ENCODE measurements at places on chromosomes 5 and 9.
A peak's percentile ranks its signal among the peaks of the same experiment; 100 is the strongest.

GRCh38 chr5:90802474-90803317 lies 244.1 kb downstream of the ADGRV1 start:
- peak; percentile 20 for DNase-seq

- no peak for DNase-seq
Observed at GRCh38 chr9:94100152-94100879, 16.1 kb downstream of the PTPDC1 start.

DNA sequence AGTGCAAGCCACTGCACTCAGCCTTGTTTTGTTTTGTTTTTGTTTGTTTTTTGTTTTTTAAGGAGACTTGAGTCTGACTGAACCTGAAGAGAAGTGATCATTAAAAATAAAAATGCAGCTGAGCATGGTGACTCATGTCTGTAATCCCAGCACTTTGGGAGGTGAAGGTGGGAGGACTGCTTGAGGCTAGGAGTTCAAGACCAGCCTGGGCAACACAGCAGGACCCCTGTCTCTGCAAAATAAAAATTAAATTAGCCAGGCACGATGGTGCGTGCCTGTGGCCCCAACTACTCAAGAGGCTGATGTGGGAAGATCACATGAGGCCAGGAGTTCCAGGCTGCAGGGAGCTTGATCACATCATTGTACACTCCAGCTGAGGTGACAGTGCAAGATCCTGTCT lies 6.2 kb downstream of the SLC1A1 start:
- DNase-seq, result no peak

- no peak for DNase-seq
Observed at GRCh38 chr9:124860582-124861341, 995 bp downstream of the RPL35 start.

- DNase-seq, result no peak
Observed at GRCh38 chr5:171306781-171307591, 2.1 kb upstream of the TLX3 start.

- DNase-seq, result no peak
Observed at GRCh38 chr5:19179571-19179970, 808.4 kb downstream of the CDH18 start.

- no peak for DNase-seq
Observed at GRCh38 chr5:73395256-73395655, 53.3 kb downstream of the FOXD1 start.

- DNase-seq, result no peak
Observed at GRCh38 chr9:133355881-133356357, 368 bp downstream of the SURF1 start.

DNA sequence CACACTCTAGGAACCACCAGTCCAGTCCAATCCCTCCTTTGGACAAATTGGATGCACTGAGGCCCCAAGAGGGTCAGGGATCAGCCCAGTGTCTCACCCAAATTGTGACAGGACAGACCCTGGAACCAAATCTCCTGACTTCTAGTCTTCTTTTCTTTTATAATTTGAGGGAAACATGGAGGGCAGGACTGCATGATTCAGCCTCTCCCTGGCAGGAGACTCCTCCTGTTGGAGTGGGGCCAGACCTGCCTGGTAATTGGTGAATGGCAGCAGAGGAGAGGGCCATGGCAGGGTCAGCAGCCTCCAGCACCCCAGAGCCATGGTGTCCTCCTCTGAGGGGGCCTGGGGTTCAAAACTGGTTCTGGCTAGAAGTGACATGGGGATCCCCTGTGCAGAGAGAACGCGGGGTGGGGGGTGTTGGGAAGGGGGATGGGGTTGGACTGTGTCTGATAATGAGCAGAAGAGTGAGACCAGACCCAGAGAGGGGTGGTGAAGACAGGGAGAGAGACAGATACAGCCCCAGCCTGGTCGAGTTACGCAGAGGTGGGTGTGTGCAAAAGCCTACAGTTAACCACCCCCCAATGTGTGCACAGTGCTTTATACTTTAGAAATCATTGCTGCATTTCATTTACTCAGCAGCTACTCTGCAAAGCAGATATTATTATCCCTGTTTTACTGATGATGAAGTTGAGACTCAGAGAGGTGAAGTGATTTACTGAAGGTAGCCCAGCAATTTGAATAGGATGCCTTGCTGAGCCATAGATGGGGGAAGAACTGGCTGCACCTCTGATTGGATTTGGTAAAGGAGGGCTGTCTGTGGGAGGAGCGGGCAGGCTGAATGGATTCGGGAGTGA lies 3.8 kb upstream of the SYNPO start:
- no peak for DNase-seq

DNA sequence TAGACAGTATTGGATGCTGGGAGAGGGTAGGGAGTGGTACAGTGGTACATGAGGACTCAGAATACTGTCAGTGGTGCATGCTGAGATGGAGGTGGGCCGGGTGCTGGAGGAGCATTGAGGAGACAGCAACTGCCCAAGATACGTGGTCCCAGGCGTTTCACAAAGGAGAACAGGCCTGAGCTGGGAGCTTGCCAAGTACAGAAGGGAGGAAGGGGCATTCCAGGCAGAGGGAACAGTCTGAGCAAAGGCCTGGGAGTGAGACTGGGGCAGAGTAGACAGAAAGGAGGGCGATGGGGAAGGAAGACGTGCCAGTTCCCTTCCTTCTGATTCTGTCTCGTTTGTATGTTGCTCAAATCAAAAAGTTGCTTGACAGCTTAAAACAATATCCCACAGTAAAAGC lies 15.2 kb downstream of the GALNT12 start:
- DNase-seq, result no peak

- DNase-seq, result no peak
Observed at GRCh38 chr9:110582156-110582555, 2.6 kb upstream of the SVEP1 start.

- no peak for DNase-seq
Observed at GRCh38 chr5:72145348-72145747, 38.1 kb downstream of the MAP1B start.

DNA sequence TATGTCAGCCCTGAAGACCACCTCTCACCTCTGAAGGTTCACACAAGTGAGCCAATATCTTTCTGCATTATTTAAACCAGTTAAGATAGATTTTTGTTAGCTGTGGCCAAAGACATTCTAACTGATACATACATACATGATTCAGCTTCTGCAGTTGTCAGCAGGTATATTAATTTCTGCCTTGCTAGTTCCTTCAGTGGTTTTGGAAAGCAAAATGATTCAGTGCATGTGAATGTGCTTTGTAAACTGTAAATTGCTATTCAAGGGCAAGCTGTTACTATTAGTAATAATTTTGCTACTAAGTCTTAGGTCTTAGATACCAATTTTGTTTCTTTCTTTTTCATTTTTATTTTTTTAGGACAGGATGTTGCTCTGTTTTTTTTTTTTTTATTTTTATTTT lies 89.2 kb upstream of the ERBIN start:
- no peak for DNase-seq

GRCh38 chr9:128193469-128194096 lies 2.2 kb upstream of the CIZ1 start:
- DNase-seq, result no peak

DNA sequence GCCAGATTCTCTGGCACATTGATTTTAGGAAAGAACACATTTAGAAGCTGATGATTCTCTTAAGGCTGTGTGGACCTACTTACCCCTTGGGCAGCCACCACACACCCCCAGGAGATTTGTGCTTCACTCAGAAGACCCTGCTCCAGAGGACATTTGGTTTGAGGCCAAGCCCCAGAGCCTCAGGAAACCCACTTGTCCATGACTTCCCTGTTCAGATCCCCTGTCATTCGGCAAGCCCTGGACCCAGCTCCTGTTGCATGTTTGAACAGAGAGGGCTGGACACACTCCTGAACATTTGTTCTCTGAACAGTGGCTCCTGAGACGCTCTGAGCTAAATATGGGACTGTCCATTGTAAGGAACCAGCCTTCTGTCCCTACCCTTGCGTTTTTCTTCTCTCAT lies 82.1 kb downstream of the AMBP start:
- no peak for DNase-seq

DNA sequence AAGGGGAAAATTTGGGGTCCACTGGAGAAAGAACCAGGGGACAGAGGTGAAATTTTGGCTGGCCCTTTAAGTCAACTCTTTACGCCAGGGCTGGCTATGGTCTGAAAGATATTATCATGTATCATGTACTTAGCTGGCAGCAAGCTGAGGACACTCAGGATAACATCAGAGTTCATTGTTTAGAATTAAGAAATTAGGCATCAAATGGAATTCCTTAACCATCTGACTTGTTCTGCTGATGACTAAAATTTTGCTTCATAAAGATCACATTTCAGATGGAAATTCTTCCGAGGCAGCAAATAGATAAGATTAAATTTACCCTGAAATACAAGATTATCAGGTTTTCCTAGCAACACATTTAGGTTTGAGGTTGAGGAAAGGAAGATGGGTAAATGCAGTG lies 269.4 kb upstream of the KLF9 start:
- DNase-seq, result no peak

GRCh38 chr5:73256462-73256861 lies 83.5 kb downstream of the TMEM174 start:
- DNase-seq, result no peak

DNA sequence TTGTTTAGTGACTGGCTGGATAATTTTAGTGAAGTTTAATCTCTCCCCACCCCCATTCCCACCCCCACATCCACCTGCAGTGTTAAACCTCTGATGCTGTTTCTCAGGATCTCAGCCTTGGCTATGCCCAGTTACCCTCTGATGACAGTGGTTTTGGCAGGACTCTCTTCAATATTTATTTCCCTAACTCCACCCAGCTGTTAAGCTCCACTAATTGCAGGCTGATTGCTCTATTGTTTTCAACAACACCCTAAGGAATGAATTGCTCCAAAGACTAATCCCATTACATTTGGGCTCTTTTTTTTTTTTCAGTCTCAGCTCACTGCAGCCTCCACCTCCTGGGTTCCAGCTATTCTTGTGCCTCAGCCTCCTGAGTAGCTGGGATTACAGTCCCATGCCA lies 46.3 kb downstream of the PHAX start:
- DNase-seq, result no peak

DNA sequence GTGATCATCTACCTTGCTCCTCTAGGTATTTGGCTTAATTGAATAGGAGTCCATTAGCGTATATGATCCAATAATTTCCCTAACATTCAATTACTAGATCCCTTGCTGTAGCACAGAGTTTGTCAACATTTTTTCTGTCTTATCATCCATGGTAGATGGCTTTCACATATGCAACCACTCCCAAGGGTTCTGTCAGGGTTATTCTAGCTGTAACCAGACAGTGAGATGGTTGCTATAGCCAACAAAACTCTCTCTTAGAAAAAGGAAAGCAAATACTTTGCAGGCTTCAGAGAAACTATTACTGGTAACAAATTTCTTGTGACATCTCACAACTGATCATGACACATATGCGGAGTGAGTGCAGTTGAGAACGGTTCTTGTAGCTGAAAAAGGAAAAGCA lies 96.2 kb upstream of the EFNA5 start:
- DNase-seq, result no peak

- no peak for DNase-seq
Observed at GRCh38 chr9:89661956-89662717, 57.3 kb downstream of the GADD45G start.

- no peak for DNase-seq
Observed at GRCh38 chr5:116044073-116044472, 11.8 kb downstream of the ARL14EPL start.

GRCh38 chr5:116880150-116880549 lies 305.5 kb upstream of the SEMA6A start:
- DNase-seq, result no peak

GRCh38 chr9:14993061-14993800 lies 83.0 kb upstream of the FREM1 start:
- peak; percentile 76 for DNase-seq

DNA sequence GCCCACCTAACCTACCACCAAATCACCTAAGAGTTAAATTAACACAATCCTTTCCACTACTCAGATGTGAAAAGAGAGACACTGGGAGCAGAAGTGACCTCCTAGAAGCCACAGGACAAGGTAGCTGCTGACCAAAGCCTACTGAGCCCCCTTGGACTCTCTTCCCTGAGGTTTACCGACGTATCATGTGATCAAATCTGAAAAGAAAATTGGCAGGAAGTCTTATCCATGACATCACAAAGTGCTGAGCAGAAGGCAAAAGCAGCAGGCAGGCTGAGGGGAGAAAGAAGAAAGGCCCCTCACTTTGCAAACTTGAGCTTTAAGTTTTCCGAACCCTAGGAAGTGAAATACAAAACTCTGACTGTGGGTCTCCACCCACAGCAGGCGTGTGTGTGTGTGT lies 11.1 kb downstream of the PRELID2 start:
- no peak for DNase-seq

DNA sequence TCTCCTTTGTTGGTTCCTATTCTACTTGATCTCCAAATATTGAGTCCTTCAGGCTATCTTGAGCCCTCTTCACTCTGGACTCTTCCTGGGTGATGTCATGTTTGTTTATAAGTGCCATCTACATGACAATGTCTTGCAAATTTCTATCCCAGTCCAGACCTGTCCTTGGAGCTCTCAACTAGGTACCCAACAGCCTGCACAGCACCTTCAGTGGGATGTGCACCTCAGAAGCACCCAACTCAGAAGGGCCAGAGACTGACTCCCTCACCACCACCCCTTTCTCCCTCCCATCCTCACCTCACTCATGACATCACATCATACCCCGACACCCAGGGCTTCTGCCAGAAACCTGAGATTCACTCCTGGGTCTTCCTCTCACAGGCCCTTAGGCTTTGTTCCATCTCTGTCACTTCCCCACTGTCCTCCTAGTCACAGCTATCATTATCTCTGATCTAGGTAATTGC lies 14.4 kb downstream of the TXN start:
- no peak for DNase-seq

- no peak for DNase-seq
Observed at GRCh38 chr9:97752274-97752673, 55.1 kb upstream of the XPA start.

GRCh38 chr5:22665801-22666200 lies 187.3 kb downstream of the CDH12 start:
- DNase-seq, result no peak

GRCh38 chr9:18438951-18439350 lies 35.0 kb upstream of the ADAMTSL1 start:
- DNase-seq, result no peak

GRCh38 chr9:94746541-94747370 lies 20.3 kb downstream of the AOPEP start:
- no peak for DNase-seq

GRCh38 chr9:136089697-136090045 lies 5.4 kb downstream of the NACC2 start:
- no peak for DNase-seq

DNA sequence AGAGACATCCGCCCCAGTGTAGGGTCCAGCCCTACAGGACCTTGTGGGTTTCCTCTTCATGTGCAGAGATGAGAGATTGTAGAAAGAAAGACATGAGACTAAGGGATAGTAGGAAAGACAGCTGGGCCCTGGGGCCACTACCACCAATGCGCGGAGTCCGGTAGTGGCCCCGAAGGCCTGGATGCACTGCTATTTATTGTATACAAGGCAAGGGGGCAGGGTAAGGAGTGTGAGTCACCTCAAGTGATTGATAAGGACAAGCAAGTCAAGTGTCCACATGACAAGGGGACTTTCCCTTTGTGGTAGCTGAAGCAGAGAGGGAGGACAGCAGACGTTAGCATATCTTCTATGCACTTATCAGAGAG lies 6.2 kb upstream of the TMEM141 start:
- DNase-seq, result no peak

DNA sequence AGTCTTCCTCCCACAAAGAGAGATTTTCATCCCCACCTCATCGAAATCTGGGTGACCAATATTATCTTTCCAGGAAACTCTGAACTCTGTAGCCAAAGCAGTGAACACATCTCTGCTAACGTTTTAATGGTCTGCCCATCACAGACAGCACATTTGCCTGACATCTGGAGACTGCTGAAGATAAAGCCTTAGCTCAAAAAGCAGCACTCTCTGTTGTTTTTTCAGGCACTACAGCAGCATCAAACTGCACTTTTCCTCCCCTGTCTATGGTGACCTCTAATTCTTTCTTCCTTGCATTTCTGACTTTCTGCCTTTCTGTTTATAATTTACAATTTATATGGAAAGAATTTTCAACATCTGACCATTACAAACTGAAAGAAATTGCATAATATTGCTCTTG lies 66.8 kb downstream of the RAB3C start:
- DNase-seq, result no peak
